A549 treated with DMSO at 1 μM for 4 hours (cell line): ENCODE measurements at places on chromosomes 5 and 9. TPM values are rescaled to one million over a fixed set of nuclear protein-coding genes. Genes with fewer than 3 reads are reported as not detected.

Gene NUTM2G
- 0.03 TPM in 1 of 5 replicates, not detected in the others for total RNA-seq

Gene ENTPD2
- total RNA-seq: 0.67 to 0.95 TPM (median 0.82 TPM) in 5 replicates

Gene PCDH12
- 0.06 to 0.09 TPM (median 0.09 TPM) in 3 of 5 replicates, not detected in the others for total RNA-seq

Gene SAPCD2
- 15.1 to 29.3 TPM (median 23.8 TPM) in 5 replicates for total RNA-seq

Gene STX17
- 8.3 to 11.0 TPM (median 10.6 TPM) in 5 replicates for total RNA-seq
